ENCODE measurements at places on chromosomes 7 and 10. TPM values are rescaled to one million over a fixed set of nuclear protein-coding genes. Genes with fewer than 3 reads are reported as not detected.

Gene INA
- 0.08 TPM for total RNA-seq

DNA sequence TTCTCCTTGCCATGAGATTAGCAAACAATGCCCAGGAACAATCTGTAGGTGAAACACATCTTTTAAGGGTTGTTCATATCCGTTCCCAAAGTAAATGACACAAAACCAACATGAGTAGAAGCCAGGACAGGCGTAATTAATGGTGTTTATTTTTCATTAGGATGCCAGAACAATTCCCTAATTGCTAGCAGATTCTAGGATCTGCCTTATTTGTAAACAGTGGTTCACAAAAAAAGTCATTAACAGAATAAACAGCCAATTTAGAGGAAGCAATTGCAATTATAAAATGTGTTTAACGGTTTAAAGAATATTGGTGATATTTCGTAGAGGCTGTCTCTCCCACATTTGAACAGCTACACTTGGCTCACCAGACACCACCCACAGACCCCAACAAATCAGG lies 250.6 kb upstream of the GPR26 start:
- no peak for DNase-seq

- DNase-seq = no peak
These were observed 1.3 kb downstream of the MOSPD3 start for GRCh38 chr7:100613412-100614175.

- DNase-seq = no peak
These were observed 3.3 kb downstream of the TMEM140 start for GRCh38 chr7:135151132-135151531.

Gene TBXAS1
- total RNA-seq = 4.4 TPM

DNA sequence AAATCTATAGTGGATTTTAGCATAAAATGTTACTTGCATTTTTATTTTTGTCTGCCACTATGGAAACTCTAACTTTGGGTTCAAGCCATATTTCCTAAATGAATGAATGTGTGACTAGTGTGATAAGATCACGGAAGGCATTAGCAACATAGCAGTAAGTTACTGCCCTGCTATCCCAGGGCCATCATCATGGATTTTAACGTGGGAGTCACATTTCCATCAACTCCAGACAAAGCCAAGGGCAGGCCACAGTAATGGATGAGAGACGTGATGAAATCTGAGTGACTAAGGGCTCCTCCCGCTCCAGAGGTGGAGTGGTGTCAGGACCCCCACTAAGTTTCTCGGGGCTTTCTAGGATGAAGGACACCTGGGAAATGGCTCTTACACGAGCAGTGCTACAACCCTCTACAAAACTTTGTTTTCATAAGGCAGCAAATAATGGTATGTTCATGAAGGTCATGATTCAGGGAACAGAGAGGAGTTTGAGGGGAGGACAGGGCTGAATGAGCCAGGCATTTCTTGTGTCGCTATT lies 34.3 kb downstream of the C10orf120 start:
- DNase-seq = no peak

Gene ASB10
- not detected for total RNA-seq

DNA sequence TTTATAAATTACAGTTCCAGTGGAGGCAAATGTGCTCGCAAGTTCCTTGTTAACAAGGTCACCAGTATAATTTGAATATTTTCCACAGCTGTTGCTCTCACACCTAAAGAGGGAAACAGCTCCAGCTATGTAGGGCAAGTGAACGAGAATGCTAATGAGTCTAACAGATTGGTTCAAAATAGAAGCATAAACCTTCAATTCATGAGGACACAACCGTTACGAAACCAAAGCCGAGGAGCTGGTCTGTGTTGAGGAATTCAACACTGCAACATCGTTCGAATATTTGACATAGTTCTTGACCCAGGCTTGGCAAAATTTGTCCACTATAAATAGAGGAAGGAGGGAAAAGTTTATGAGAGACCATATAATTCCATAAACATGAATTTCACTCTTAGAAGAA lies 161.3 kb downstream of the KLF6 start:
- no peak for DNase-seq

Gene MKX
- total RNA-seq = not detected

All from Panc1 (cell line).